Stimulated activated CD8-positive, alpha-beta memory T cell treated with anti-CD3 and anti-CD28 coated beads, Interleukin-4, amount 100 ng/mL, for 48 hours (primary cell): ENCODE measurements at places on chromosomes 13 and 19.

- DNase-seq = no peak
Measured at GRCh38 chr13:92719868-92720267, 506.7 kb upstream of the GPC6 start.

GRCh38 chr19:51014242-51014641, 5.3 kb downstream of the KLK10 start:
- no peak for DNase-seq

DNA sequence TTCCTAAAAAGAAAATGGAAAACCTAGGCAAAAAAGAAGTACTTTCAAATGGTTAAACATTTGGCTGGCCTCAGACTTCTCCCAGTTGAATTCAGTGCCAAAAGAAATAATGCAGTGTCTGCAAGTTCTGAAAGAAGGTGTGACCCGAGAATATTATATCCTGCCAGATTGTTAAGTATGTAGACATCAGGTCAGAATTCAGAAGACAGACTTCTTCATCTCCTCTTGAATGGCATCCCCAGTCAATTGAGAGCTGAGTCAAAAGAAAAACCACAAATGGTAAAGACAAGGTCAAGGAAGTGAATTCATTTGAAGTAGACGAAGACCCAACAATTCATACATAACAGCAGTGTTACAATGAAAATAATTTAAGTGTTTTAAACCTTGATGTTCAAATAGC, 194.5 kb downstream of the NBEA start:
- DNase-seq = no peak

DNA sequence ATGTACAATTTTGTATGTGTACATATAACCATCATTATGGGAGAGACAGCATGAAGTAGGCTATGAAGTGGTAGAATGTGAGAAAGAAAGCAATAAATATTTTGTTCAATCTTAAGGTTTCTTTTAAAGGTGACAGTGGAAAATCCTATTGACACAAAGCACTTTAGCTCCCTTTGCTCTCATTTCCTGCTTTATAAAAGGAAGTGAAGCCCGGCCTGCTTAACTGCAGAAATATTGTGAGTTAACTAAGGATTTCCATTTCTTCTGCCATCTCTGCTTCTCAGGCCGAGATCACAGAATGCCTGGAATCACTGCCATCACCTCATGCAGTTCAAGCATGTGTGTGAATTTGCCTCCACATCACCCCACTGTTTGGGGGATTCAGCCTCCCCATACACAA, 83.5 kb downstream of the FRY start:
- DNase-seq = no peak

- peak; percentile 79 for DNase-seq
Measured at GRCh38 chr19:4229179-4229931, at the start of gene EBI3. TSS of gene EBI3 (plus strand) at chr19:4229523. CDS start at chr19:4229551, 28 bp downstream.

DNA sequence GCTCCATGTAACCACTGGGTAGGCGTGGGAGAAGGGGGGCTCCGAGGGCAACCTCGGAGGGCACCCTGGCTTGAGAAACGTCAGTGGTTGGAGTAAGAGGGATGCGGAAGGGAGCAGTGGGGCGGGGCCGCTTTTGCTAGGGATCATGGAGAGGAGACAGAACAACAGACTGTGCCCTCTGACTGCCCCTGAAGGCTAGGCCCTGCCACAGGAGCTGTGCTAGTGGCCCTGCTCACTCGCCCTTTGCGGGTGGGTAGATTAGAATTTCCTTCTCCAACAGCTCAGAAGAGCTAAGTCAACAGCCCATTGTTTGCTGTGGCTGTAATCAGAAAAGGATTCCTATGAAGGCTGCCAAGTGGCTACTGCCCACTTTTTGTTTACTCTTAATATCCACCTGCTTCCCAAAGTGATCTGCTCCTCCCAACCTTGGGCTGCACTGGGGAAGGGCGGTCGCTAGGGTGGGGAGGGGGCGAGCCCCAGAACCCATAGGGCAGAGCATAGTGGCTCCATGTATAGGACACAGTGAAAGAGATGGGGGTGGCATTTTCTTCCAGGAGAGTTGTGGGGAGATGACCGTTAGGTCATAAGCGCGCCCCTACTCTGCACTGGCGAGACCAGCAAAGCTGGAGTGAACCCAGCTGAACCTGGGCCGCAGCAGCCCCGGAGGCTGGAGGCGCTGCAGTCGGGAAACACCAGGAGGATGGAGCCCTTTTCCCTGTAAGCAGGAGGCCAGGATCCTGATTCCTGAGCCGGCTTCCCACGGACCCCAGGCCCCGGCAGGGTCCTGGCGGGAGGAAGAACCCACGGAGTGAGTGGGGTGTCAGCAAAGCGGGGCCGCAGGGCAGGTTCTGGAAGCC, 1.9 kb upstream of the C1QTNF9 start:
- DNase-seq = no peak

- DNase-seq = no peak
Measured at GRCh38 chr13:45046445-45046844, 57.1 kb downstream of the GPALPP1 start.

DNA sequence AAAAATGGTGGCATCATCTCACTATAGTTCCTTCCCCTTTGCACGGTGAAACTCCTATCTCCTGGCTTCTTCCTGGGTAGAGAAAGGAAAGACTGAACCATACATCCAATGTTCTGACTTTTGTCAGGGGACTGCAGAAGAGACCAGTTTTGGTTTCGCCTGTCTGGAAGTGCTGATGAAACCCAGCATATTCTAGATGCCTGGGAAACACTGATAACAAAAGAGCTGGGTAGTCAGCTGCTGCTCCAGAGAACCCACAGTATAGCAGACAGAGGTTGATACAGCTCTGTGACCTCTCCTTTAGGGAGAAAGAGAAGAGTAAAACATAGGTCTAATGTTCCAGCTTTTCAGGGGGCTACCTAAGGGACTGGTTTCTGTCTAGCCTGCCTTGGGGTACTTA, 695.3 kb downstream of the DIAPH3 start:
- no peak for DNase-seq

- DNase-seq = no peak
Measured at GRCh38 chr13:42041684-42042035, 6.8 kb upstream of the DGKH start.

DNA sequence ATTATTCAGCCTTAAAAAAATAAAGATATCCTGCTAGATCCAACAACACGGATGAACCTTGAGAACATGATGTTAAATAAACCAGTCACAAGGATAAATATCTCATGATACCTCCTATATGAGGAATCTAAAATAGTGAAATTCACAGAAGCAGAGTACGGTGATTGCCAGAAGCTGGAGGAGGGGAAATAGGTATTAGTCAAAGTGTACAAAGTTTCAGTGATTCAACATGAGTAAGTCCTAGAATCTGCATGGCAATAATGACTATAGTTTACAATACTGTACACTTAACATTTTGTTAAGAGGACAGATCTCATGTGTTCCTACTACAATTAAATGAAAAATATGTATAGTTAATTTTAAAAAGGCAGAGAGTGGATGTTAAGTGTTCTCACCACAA, 206.6 kb upstream of the SLC10A2 start:
- DNase-seq = no peak

GRCh38 chr13:84865783-84866221, 933.4 kb downstream of the SLITRK6 start:
- no peak for DNase-seq

- DNase-seq = no peak
Measured at GRCh38 chr19:44732235-44733014, 16.1 kb upstream of the BCL3 start.

DNA sequence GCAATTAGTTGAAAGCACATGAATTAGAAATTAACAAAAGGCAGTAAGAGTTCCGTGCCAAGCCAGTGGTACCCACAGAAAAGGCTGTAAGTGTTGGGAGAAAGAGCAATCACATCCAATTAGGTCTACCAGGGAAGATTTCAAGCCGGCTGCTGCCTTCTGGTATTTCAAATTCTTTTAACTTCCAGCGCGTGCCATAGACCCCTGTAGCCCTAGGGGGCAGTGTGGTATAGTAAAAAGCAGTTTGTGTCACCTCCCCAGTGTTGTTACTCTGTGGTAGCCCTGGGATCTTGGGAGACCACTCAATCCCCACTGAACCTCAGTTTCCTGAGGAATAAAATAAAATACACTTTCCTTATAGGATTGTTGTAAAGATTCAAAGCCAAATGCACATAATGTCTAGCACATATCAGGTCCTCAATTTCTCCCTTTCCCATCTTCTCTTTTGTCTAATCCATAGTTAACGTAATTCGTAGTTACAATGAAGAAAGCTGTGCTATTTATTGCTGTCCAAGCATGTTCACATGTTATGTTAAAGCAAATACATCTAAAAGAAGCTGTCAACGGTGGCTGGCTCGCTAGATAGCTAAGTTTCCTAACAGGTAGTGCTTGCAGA, 230.2 kb downstream of the TDRD3 start:
- DNase-seq = peak; percentile 35

DNA sequence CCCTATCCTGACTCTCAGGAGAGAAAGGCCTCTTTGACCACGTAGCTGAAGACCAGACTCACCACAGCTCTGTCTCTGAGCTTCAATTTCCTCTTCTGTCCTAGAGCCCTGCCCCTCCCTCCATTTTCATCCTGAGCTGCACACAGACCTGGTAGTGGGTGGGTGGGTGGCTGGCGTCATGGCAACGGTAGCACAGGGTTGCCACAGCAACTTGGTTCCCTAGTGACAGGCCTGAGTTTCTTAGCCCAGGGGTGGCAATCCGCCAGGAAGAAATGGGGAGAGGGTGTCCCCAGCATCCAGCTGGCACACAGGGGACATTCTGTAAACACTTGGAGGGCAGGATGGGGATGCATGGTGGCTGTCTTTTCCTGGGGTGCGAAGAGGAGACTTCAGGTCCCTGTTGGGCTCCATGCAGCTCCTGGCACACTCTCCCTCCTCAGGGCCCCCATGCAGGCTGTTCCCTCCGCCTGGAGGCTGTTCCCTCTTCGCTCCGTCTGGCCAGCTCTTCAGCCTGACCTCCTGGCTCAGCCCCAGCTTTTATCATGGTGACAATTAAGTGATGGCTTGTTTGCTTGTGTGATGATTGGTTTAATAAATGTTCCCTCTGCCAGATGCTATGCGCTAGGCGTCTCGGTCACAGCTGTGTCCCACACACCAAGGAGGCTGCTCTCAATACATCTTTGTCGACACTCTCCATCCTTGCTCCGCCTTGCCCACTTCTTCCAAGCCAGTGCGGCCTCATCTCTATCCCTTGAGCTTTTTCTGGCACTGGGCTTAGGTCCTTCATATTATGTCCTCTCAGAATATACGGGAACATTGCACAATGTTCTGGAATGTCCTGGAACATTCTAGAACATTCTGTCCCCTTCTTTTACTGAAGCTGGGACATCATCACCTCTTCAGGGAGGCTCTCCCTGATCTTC, 7.4 kb upstream of the KLHL26 start:
- DNase-seq = no peak

- DNase-seq = no peak
Measured at GRCh38 chr13:96003304-96003703, 49.9 kb downstream of the UGGT2 start.

GRCh38 chr13:22064854-22065620, 394.2 kb downstream of the FGF9 start:
- DNase-seq = no peak

DNA sequence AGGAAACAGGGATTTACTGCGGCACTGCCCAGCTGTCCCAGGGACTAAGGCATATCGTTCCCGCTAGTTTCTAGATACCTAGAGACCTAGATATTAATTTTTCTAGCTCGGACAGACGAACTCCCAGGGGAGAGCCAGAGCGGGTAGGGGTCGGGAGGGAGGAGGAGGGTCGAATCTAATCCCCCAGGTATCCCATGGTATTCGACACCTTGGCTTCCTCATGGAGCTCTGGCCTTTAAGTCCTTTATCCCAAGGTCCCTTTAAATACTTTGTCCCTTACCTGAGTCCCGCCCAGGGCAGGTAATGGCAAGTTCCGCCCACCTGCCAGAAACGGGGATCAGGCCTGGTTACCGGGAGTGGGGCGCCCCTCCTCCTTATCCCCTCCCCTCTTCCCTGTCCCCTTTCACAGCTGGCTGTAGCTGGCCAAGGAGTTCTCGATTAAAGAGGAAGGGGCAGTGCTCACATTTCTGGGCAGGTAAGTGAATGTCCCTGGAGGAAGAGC, at the start of gene PRRG2:
TSS of gene PRRG2 (plus strand) at position 310 of the 502 bp plus-strand sequence. CDS start 1,904 bp downstream, outside the sequence.
- DNase-seq = no peak

DNA sequence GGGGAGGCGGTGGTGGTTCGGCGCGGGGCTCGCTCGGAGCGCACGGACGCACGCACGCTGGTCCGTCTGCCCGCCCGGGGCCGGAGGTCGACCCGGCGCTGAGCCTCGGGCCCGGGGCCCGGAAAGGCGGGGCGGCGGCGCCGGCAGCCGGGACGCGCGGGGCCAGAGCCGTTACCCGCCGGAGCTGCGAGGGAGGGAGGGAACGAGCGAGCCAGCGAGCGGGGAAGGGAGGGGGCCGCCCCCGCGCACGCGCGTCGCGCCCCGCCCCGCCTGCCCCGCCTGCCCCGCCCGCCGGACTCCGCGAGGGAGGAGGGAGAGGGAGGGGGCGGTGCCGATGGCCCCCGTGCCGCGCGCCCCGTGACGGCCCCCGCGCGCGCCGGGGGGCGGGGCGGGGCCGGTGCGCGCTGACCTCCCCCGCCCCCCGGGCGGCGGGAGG, 15.0 kb downstream of the CIC start:
- DNase-seq = peak; percentile 85

- DNase-seq = no peak
Measured at GRCh38 chr13:49225223-49226042, 5.3 kb downstream of the MLNR start.

- DNase-seq = peak; percentile 94
Measured at GRCh38 chr19:7394731-7395359, 46.1 kb downstream of the ARHGEF18 start.

GRCh38 chr13:60227158-60227557, 63.4 kb upstream of the DIAPH3 start:
- no peak for DNase-seq

- no peak for DNase-seq
Measured at GRCh38 chr13:96783511-96783910, 210.8 kb downstream of the OXGR1 start.

DNA sequence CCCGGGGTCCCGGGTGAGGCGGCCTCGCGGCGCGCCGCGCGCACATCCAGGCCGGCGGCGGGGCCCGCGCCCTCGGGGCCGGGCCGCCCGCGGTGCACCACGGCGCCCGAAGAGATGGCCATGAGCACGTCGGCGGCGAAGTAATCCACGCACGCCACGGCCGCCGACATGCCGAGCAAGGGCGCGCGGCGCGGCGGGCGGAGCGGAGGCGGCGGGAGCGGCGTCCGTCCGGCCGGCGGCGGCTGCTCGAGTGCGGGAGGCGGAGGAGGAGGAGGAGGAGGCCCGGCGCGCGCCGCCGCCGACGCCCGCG, at the start of gene KLF16:
TSS of gene KLF16 (minus strand) at position 252 of the 310 bp plus-strand sequence. CDS start at position 170, 82 bp downstream.
- no peak for DNase-seq

- no peak for DNase-seq
Measured at GRCh38 chr19:5139583-5140325, 170.8 kb downstream of the KDM4B start.

- DNase-seq = no peak
Measured at GRCh38 chr13:100129605-100130004, 40.7 kb downstream of the PCCA start.
